Muscle of back (tissue), 13 donors: ENCODE measurements at places on chromosomes 5 and 9.

DNA sequence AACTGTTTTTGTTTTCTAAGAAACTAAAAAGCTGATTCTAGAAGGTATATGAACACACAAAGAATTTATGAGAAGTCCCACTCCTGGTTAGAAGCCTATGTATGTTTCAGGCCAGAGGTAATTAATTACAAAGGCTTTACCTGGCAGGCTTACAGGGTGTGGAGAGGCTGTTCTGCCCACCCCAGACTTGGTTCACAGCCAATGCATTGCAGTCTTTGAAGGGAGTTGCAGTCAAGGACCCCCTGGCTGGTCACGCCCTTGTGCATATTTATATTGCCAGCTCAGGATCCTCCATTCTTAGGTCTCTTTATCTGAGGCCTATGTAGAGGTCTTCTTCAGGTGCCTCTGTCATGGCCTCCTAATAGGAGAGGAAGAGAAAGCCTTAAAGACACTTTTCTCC is 13.6 kb upstream of the PRSS3 start:
- no peak for DNase-seq

DNA sequence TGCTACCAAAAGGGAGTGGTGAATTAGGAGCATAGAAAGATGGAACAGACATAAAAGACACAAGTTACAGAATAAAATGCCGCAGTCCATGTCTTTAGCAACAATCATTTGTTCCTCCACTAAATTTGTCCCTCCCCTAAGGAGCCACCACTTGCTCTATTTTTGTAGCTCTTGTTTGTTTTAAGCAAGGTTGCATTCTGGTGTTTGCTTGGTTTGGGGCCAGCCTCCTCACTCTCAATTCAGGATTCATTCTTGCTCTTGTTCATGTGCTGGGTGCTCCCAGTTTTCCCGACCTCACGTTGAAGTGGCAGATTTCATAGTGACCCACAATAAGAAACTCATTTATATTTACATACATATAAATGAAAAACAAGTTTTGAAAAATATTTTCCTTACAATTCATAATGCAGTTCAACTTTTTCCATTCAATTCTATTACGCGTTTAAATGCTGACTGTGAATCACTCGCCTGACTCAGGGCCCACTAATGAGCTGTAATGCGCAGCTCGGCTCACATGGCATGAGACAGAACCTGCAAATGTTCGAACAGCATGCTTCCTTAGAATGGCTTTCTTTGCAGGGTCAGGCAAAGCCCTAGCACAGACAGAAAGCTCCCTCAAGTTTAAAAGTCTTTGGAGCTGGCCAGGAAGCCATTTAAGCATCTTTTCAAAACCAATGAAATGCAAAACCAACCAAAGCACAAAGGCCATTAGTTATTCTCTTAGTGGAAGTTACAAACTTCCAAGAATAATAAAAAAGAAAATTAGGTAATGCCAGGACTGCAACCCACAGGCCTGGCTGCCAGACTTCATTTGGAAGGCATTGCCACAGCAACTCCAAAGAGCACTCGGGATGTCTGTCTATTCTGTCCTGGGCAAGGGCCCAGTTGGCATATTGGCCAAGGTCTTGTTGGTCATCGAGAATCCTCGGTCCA is 41.7 kb downstream of the RETREG1 start:
- no peak for DNase-seq

DNA sequence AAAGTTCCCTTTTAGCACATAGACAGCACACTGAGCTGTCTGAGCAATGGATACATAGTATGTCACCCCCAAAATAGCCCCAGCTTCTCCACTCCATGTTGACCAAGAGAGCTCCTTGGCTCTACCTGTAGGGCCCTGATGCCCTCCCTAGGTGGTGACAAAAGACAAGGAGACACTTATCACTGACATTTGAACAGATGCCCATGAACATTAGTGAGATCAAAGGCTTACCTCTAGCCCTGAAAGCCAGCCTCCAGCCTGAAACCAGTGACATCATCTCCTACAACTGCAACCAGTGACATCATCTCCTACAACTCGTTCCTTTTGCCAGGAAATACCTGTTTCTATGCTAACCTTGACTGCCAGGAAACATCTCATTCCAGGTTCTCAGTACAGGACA is 122.7 kb downstream of the FSTL4 start:
- no peak for DNase-seq

GRCh38 chr9:128936171-128936865 is 11.1 kb downstream of the DOLK start:
- no peak for DNase-seq

DNA sequence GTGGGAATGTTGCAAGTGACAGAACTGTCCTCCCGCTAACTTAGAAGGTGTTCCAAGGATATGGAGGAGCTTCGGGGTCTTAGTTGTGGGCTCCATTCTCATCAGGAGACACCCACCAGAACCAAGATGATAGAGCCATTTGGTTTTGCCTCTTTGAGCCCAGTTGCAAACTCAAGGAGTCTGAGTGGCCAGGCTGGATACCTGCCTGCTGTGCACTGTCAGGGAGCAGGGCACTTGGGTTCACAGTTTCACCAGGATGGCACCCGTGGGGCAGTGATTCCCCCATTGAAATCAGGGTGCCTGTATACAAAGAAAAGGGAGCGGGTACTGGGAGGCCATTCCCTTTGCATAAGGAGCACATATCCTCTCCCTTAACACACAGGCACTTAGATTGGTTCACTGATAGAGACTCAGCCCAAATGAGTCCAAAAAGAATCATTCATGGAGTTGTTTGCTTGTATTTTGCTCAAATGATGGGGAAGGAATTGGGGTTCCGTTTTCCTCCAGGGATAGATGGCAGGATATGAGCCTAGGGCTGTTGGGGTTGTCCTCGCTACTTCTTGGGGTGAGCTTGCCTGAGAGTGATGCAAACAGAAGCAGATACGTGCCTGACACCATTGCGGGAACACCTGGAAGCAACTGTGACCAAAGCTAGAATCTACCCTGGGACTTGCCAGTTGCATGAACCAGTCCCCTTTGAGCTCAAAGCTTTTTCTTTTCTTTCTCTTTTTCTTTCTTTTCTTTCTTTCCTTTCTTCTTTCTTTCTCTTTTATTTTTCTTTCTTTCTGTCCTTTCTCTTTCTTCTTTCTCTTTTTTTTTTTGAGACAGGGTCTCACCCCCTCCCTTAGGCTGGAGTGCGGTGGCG is 1.3 kb upstream of the PRR7 start:
- DNase-seq: no peak

DNA sequence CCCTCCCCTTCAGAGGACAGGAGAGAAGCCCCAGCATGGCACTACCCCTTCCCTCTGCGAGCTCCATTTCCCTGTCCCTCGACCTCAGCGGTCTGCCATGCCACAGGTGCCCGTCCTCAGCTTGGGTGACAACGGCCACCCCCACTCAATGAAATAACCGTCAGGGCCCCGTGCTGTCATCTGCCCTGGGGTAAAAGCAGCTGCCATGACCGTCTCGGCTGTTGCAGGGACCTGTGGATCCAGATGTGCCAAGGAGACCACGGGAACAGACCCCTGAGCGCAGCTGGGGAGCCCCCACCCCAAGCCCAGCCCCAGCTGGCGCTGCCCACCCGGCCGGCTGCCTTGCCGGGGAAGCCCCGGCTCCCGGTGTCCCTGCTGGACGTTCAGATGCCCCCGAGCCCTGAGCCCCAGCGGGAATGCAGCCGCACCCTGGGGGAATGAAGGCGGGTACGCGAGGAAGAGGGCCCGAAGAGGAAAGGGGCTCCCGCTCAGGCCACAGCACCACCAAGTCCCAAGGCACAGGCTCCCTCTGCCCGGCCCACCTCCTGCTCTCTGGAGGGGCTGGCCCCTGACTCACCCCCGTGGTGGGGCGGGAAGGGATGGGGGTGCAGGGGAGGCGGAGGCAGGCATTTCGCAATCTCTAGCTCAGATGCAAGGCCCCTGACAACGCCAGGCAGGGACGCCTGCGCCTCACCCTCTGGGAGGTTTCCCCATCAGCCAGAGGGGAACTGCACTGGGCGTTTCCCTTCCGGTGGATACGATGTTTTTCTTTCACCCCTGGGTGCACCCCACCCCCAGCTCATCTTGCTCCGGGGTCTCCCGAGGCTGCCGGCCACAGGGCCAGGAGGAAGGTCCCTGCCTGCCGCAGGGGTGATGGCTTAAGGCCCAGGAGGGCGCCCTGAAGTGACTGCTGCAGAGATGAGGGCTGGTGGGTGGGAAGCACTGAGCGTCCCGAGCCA is 49.2 kb downstream of the NACC2 start:
- DNase-seq: no peak

GRCh38 chr9:105661011-105661410 is 1.2 kb upstream of the TAL2 start:
- DNase-seq: no peak

DNA sequence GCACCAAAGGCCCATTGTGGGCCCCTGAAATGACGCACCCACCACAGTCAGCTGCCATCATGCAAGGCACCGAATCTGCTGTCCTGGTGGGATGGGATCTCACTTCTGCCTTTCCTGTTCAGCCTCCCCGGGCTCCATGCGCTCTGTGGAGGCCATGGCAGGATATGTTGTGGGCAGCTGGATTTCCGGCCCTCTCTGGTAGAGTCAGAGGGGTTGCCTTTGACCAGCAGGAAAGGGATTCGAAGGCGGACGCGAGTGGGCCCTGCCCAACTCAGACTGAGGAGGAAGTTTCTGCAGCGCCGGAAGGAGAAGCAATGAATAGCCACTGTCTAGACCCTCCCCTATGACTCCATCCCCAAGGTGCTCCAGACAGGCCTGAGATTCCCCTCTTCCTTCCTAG is 35.5 kb downstream of the GADD45G start:
- DNase-seq: peak; percentile 50

DNA sequence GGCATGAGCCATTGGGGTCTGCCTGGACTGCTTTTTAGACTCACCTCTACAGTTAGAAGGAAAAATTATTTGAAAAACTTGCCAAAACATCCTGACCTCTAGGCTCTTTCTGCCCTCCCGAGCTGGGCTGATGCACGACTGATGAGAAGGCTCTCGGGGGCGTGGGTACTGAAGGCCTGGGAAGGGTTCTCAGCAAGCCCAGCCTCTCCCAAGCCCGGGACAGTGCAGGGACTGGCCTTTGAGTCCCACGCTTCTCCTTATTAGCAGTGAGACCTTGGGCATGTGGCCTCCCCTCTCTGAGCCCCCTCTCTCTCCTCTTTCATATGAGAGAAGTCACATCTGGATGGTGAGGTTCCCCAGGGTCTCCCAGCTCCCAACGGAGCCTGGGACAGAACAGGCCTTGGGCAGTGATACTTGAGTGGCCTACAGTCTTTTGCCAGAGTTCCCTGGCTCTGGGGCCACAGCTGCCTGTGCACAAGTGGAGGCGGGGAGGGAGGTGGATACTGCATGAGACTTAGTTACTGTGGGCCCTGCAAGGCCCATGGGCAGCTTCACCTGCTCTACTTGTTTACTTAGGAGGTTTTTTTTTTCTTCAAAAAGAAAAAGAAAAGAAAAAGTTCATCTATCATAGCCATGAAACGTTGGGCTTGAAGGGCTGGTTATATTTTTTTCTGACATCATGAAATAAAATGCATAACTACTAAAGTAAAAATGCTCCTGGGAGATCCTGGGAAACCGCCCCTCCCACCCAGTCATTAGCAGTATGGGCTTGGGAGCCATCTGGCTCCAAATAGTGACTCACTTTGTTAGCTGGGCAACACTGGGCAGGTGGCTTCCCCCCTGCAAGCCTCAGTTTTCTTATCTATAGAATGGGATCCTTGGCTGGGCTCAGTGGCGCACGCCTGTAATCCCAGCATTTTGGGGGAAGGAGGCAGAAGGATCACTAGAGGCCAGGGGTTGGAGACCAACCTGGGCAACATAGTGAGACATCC is 139.4 kb downstream of the GAPVD1 start:
- no peak for DNase-seq

DNA sequence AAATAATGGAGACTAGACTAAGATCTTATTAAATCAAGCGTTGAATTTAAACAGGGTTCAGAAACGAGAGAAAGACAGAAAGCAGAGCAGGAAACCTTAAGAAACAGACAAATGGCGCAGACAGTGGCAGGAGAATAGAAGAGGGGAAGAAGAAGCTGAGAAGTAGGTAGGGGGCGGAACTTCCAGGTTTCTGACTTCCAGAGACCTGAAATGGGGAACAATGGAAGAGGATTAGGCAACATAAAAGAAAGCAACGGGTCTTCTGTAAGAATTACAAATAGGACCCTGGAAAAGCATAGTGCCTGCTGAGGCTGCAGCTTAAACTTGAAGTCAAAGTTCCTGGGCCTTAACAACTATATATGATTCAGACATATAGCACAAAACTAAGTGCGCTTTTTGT is 101.7 kb downstream of the BNC2 start:
- no peak for DNase-seq

DNA sequence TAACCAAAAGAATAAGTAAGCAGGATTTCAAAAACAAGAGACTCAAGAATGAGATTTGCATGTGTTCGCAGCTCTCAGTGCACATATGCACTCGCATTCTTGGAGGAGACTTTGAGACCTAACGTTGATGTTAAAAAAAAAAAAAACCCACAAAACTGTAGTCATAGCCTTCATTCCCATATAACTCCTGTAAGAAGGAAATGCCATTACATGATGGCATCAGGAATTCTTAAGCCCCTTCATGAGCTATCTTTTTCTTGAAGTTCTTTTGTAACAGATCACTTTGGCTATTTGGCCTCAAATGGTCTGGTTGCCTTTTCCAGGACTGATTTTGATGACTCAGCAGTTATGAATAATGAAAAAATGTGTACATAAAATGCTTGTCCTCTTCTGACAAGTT is 113.8 kb downstream of the ALDH1A1 start:
- DNase-seq: peak; percentile 61

DNA sequence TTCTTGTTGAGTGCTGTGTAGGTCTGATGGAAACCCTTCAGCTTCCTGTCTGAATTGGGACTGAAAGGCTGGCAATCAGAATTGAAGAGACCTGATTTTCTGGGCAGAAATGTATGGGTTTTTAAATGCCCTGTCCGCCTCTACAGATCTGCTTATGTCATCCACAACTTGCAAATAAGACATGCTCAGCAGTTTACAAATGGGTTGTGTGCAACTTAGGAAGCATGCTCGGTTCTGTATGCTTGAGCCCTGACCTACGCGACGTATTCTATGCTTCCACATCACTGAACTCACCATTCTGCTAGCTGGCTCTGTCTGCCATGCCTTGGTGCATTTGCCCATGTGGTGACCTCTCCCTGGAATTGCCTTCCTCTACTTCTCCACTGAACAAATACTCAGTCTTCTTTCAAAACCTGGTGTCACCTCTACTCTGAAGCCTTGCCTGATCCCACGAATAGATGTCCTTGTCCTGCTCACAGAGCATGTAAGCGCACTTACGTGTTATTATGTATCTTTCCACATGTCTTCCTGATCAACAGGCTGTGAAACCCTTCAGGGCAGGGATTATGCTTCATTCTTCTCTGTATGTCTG is 194.2 kb downstream of the ERCC6L2 start:
- DNase-seq: no peak

DNA sequence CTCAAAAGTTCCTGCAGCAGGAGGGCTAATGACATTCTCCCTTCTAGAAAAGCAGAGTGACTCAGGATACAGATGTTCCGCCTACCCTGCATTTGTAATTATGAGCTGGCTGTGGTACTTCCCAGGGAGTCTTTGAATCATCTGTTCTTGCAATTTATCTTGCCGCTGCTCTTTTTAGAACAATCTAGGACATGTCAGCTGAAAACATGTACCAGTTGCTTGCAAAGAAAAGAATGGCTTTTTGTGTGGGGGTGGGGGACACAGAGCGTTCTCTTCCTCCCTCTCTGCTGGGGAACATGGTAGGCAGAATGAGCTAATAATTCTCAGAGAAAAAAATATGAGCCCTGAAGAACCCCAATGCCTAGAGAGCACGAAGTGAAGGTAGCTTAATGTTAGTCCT is 51.7 kb upstream of the TUT7 start:
- DNase-seq: peak; percentile 19
